AG09309 (cell line): ENCODE measurements at places on chromosomes 5 and 9.

- no peak for DNase-seq
Measured at GRCh38 chr9:114266969-114267368, 55.9 kb upstream of the ORM1 start.

GRCh38 chr5:141858079-141858765 is 20.0 kb downstream of the PCDH1 start:
- DNase-seq, result no peak

- DNase-seq, result no peak
Measured at GRCh38 chr5:103232393-103232999, 26.1 kb upstream of the MACIR start.

DNA sequence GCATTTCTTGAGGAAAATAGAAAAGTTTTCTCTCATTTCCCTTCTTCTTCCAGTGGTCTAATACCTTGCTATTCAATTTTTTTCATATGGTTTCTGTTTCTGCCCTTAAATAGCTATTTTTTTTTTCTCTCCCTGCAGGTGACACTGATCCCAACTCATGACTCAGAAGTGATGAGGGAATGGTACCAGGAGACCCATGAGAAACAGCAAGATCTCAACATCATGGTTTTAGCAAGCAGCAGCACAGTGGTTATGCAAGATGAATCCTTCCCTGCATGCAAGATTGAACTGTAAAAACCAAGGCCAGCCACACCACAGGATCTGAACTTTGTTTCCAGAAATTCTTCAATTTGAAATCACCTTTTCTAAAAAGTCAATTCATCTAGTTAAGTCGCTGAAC is 97.7 kb downstream of the MAP1B start:
- DNase-seq, result no peak

DNA sequence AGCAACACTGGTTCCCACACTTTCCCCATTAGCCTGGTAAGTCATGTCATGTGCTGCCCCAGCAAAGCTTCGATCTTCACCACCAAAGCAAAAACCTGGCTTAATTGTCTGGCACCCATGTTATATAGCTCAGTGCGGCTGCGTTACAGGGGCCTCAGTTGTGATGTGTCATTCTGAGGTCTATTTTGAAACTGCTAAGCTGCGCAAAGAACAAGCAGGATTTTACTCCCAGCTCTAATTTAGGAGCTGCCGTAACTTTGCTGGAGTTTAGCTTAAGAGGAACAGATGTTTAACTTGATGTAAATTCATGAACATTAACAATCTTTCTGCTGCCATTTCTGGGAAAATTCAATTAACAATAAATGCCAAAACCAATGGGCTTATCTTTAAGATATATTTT is 274.1 kb downstream of the HSPA4 start:
- no peak for DNase-seq

DNA sequence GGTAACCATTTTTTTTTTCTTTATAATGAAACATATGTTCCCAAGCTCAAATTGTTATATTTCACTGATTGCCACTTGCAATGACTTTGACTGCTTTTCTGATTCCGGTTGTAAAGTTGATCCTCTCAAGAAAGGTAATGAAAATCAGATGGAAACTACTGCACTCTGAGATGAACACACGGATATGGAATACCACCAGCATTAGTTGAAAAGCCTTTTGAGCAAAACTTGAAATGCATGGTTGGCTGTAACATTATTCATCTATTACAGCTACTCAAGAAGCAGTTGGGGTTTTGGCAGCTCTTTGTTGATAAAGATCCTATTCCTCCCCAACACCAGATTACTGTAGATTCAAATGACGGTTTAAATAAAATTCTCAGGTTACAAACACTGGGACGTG is 591.6 kb upstream of the DMAC1 start:
- DNase-seq, result no peak

- no peak for DNase-seq
Measured at GRCh38 chr5:168291342-168291963, at the start of gene WWC1. WWC1 (plus strand) TSS chr5:168291645; CDS start chr5:168292153, 508 bp downstream.

DNA sequence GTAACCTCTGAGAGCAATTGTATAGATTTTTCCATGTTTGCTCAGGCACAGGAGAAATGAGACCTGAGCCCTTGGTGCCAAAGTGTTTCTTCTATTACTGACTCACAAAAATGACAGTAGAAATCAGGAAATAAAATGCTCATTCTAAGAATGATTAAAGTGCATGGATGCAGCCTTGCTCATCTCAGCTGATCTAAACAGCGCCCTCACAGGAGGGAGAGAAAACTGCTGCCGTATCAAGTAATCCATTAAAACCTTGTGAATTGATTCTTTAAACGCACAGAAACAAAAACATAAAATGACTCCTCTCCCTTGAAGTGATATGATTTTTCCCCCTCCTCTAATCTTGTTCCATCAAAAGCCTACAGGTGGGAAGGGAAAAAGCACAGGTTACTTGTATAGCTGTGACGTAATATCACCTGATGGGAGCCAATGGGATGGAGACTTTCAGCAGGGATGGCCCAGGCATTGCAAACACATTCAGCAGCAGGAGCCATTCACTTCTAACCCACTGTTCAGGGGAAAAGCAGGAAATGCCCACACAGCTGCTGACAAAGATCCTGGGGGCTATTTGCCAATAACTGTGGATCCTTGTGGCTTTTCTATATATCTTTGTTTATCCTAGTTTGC is 76.7 kb downstream of the PLCXD3 start:
- no peak for DNase-seq

DNA sequence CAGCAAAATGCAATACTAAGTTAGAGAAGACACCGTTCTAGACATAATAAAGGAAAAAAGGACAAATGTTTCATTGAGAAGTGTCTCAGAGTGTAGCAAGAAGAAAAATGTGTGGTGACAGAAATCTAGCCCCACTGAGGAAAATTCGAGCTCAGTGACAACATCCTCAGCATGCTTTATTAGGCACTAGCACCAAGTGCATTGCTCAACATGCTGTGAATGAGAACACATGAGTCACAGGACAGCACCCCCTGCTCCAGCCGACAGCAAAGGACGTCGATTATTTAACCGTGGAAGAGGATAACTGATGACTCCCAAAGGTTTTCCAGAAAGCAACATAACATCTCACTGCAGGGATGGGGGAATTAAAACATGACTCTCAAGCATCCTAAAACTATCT is 182.7 kb downstream of the GNAQ start:
- peak; percentile 68 for DNase-seq

- DNase-seq, result no peak
Measured at GRCh38 chr5:12315461-12315860, 411.2 kb upstream of the CTNND2 start.

DNA sequence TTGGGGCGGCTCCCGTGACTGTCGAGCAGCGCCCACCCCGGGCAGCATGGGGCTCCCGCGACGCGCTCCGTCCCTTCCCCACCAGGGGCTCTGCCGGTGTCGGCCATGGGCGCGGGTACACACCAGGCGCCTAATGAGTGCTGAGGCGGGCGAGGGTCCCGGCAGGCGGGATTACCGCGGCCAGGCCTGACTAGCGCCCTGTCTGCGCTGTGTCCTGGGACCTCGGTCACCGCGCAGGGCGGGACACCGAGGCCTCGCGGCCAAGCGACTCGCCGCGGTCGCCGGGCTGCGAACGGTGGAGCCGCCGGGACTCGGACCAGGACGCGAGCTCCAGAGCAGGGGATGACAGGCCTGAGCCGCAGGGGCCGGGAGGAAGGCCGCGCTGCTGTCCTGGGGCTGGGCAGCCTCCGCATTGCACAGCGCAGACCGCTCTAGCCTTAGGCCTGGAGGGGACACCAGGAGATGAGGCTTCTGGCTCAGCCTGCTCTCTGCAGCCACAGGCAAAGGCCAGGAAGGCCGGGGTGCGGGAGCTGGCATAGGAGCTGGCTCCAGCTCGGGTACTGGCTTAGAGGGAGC is 14.1 kb downstream of the LCN10 start:
- no peak for DNase-seq

DNA sequence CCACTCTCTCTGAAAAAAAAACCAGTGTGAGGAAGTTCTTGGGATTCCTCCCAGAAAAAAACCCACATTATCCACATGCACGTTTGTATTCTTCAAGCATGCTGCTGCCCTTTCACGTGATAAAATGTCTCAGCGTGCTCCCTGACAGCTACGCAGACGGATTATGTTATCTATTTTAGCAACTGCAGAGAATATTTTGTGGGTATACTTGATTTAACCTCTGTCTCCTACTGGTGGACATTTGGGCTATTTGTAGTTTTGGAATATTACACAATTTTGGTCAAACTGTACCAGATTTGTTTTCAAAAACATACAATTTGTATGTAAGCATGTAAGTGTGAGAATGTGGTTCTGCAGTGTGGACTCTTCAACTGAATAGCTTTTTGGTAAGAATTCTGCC is 10.7 kb downstream of the PRRC2B start:
- DNase-seq, result no peak
